ENCODE measurements at places on chromosomes 4 and X. TPM values are rescaled to one million over a fixed set of nuclear protein-coding genes. Genes with fewer than 3 reads are reported as not detected.

Gene PNMA5
- polyA plus RNA-seq: 0.12 TPM

Gene HS3ST1
- 1.3 TPM for polyA plus RNA-seq

Gene FMR1NB
- 0.23 TPM for polyA plus RNA-seq

Gene TCEAL7
- 32.7 TPM for polyA plus RNA-seq

Gene GPRASP3
- 18.1 TPM for polyA plus RNA-seq

Gene CLCN5
- 46.1 TPM for polyA plus RNA-seq

Gene FAM236D
- not detected for polyA plus RNA-seq

Gene MAGEB6
- not detected for polyA plus RNA-seq

Gene UGT8
- 63.2 TPM for polyA plus RNA-seq

Gene SLC10A4
- polyA plus RNA-seq: 0.47 TPM

Gene TNIP3
- 0.18 TPM for polyA plus RNA-seq

Gene IQCM
- polyA plus RNA-seq: 0.21 TPM

Gene CWH43
- 0.16 TPM for polyA plus RNA-seq

Gene SYTL5
- polyA plus RNA-seq: 3.9 TPM

Gene EGF
- polyA plus RNA-seq: 3.8 TPM

- DNase-seq: no peak
These were observed 17.8 kb upstream of the RNF4 start for GRCh38 chr4:2451036-2451520.

- no peak for DNase-seq
These were observed 58.1 kb downstream of the DHRSX start for GRCh38 chrX:2442694-2443093.

DNA sequence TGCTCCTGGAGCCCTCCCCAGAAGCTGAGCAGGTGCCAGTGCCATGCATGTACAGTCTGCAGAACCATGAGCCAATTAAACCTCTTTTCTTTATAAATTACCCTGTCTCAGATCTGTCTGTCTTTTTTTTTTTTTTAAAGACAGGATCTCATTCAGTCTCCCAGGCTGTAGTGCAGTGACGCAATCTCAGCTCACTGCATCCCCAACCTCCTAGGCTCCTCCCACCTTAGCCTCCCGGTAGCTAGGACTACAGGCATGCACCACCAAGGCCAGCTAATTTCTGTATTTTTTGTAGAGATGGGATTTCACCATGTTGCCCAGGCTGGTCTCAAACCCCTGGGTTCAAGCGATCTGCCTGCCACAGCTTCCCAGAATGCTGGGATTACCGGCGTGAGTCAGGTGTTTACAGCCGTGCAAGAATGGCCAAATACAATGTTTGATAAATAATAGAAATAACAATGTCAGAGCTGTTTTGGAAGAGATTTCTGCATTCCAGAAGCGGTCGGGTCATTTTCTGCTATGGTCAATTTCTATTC lies 68.8 kb downstream of the SLC2A9 start:
- no peak for DNase-seq

- no peak for DNase-seq
These were observed 738.0 kb upstream of the PITX2 start for GRCh38 chr4:111360906-111361305.

DNA sequence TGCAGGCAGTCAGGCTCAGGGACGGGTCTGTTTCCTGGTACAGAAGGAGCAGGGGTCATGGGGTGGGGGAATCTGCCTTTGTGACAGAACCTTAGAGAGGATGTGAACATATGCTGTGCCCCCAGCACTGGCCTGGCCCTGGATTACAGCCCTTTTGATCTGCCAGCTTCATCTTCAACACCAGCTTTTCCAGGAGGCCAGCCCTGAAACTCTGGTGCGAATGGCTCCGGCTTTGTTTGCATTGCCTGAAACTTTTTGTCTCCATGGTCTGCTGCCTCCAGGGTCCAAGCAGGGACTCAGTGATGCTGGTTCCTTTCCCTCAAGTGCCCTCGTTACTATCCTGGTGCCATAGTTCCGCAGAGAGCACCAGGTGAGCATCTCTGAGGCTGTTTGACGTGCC lies 2.1 kb downstream of the CNGA2 start:
- DNase-seq: no peak

GRCh38 chr4:57151481-57151880 lies 41.3 kb upstream of the IGFBP7 start:
- DNase-seq: no peak

GRCh38 chr4:139575072-139575471 lies 19.1 kb upstream of the SETD7 start:
- no peak for DNase-seq

DNA sequence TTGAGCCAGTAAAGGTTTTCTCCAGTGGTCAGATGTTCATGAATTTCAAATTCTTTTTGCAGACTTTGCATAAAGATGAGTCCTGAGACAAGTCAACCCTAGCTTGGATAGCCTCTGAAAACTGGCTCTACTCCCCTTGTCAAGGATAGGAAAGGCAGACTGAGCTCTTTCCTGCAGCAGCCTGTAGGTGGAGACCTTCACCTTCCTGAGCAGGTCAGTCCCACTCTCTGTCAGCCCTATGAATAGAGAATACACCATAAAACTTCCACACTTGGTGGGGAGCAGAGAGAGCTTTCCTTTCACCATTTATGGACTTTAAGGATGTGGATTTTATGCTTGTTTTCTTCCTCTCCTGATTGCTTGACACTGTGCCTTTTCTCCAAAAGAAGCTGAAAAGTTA lies 41.9 kb downstream of the PCDH19 start:
- DNase-seq: no peak

DNA sequence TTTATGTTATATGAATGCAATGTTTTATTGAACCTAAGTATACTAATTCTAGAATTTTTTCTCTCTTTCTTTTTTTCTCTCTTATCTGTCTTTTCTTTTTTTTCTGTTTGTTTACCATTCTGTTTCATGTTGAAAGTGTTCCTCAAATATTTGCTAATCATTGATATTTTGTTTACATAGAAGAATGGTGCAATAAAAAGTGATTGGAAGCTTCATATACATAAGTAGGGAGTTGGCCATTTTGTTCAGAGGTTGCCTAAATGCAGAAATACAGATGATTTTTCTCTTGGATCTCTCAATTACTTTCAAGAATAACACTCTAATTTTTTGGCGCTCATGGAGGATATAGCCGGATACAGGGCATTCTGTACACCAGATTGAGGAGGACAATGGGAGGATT lies 5.7 kb upstream of the SERTM2 start:
- DNase-seq: no peak

- DNase-seq: no peak
These were observed 261.6 kb upstream of the STS start for GRCh38 chrX:6885909-6886308.

- no peak for DNase-seq
These were observed 101.9 kb upstream of the BCOR start for GRCh38 chrX:40199704-40200103.

DNA sequence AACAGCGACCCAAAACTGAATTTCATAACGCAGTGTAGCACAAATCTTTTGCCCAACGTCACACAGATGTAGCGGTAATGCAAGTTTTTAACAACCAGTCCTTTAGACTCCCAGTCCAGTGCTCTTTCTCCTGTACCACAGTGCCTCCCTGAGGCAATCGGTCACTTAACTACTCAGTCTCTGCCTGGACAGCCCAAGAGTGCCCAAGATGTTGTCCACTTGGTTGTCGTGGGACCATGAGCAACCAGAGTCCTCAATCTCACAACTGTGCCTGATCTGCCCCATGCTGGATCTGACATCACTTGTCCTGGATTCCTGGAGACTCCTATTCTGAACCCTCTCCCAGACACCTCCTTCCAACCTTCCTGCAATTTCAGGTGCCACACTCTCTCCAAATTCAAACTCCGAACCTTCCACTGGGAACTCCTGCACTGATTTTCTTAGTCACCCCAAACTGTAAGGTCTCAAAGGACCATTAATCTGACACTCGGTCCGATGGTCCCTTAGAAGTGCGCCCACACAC lies 702 bp downstream of the MMGT1 start:
- DNase-seq: no peak

- DNase-seq: no peak
These were observed 102.6 kb downstream of the PRDM5 start for GRCh38 chr4:120819805-120820437.

- DNase-seq: no peak
These were observed 1800.8 kb upstream of the PCDH10 start for GRCh38 chr4:131348263-131348662.

DNA sequence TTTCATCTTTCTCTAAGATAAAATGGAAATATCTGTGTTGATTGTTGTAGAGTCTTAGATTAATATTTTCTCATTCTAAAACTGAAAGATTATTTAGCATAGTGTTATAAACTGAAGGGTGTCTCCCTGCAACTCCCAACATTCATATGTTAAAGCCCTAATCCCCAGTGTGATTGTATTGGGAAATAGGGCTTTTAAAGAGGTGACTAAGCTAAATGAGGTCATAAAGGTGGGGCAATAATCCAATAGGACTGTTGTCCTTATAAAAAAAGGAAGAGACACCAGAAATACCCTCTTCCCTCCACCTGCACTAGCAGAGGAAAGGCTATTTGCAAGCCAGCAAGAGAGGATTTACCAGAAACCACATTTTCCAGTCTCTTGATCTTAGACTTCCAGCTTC lies 1626.4 kb downstream of the C4orf33 start:
- DNase-seq: no peak

DNA sequence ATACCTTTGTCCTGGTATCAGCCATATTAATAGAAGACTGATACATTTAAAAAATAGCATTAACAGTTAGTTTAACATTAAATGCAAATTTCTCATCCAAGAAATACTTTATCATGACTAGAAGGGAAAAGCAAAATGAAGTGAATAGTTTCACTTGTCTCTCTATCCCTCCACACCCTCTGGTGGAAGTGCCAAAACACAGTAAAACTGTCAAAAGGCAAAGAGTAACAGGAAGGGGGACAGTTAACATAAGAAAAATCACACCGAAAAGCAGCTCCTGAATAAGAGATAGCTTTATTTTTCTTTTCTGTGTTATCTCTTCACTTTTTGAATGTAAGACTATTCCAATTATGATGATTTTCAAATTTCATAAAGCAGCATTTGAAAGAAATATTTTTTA lies 187.2 kb downstream of the FBXW7 start:
- no peak for DNase-seq

DNA sequence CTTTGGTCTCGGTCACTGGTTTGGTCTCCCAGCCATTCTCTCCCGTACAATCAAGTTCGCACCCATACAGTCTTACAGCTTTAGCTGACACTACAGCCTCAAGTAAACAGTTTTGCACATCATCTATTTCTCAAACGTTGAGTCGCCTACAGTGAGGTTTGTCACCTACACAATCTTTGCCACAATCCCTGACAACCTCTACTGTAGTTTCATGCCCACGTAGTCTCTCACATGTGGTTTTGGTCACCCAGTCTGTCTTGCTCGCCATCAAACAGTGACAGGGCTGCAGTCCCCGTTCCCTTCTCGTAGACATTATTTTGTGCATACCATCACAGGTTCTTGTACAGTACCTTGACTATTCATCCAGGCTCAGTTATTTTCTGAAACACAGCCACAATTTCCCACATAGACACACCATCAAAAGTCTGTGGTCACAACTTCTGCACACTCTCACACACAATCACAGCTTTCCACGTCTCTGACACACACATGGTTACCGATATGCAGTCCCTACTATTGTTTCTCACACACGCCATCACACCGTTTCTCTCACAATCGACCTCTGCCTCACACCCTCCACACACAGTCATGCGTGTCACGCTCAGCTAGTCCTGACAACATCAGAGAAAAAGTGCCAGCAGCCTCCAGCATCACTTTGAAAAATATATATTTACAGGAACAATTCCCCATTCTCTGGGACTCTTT lies 5.3 kb upstream of the CFP start:
- no peak for DNase-seq

- no peak for DNase-seq
These were observed 3.2 kb downstream of the MAOB start for GRCh38 chrX:43878906-43879526.

Measured in left renal pelvis (tissue), 4 donors.